ENCODE measurements at places on chromosomes 16 and 17.

DNA sequence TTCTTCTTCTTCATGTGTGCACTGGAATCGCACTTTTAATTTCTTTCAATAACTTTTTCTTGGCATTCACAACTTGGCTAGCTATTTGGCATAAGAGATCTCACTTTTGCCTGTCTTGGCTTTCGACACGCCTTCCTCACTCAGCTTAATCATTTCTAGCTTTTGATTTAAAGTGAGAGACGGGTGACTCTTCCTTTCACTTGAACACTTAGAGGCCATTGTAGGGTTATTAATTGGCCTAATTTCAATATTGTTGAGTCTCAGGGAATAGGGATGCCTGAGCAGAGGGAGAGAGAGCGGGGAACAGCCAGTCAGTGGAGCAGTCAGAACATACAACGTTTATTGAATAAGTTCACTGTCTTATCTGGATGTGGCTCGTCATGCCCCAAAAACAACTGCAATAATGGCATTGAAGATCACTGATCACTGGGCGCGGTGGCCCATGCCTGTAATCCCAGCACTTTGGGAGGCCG lies 200.3 kb downstream of the SEC14L1 start:
- DNase-seq, result no peak

DNA sequence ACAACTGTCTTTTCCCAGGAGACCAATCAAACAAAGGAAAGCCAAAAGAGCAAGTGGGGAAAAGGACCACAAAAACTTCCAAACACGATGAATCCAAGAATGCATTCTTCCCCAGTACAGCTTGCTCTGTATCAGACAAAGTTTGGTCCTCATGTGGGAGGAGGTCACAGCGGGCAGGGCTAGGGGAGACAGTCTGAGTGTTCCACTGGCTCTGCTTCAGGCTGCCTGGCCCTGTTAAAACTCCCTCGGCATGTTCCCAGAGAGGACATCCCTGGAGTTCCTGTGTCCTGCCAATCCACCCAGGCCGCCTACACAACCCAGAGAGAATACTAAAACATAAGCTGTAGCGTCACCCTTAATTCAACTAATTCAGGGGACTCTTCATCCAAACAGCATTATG lies 415.1 kb upstream of the DYNLRB2 start:
- DNase-seq, result no peak

- no peak for DNase-seq
Measured at GRCh38 chr16:9151597-9151996, 60.2 kb downstream of the HAPSTR1 start.

DNA sequence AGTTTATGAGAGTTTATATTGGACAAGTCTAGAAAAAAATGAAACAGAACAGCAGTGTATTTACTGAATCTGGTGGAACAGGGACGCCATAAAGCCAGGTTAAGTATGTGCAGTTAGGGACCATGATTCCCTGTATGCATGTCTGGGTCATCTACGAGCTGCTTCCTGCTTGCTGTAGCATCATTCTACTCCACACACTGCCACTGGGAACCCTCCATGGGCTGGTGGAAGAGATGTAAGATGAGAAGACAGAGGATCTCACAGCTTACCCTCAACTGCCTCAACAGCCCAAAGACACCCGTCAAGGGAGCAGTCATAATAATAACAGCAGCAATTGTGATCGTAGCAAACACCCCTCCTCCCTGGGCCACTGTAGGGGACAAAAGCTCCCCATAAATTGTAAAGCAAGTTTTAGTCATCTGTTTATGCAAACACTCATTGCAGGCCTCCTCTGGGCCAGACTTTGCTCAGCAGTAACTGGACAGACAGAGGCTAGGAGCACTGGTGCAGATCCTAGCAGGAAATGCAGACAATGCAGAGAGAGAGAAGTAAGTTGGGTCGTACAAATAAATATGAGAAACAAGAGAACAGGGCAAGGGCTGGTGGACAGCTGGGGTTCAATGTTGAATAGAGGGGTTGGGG lies 188.0 kb downstream of the SOX9 start:
- no peak for DNase-seq

DNA sequence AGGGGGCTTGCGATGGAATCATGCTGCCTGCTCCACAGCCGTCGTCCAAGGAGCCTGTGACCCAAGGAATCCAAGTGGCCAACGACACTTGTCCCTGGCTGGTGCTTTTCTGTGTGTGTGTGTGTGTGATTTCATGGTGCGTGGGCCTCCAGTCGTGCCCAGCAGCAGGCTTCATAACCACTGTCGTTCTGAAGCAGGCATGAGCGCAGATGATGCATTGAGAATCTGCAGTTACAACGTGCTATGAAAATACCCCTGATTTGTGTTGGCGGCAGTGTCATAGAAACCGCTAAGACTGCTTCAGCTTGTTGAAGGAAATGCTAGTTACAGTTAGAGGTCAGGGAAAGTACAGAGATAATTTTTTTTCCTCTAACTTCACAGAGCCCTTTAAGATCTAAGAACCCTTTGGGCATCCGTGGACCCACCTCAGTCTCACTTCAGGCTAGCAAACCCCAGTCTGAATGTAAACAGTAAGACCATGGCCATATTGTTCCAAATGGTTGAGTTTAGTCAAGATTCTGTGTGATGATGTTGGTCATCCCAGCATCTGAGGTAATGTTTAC lies 15.6 kb downstream of the C16orf90 start:
- no peak for DNase-seq

GRCh38 chr16:75462806-75463205 lies 1.7 kb downstream of the TMEM170A start:
- peak; percentile 62 for DNase-seq

DNA sequence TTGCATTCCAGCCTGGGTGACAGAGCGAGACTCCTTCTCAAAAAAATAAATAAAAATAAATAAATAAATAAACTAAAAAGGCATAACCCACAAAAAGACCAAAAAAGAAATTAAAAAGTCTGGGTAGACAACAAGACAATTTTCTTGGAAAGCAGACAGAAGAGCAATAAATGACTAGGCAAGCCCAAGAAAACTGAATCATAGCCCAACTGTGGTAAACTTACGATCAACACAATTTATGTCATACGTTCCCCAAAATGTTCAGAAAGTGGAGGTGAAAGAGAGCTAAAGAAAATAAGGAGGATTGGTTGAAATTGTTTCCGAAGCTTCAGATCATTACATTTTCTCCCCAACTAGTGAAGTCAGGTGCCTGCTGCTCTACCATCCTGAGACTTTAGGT lies 31.3 kb upstream of the C17orf78 start:
- no peak for DNase-seq

GRCh38 chr16:11032922-11033291 lies 88.5 kb downstream of the CLEC16A start:
- no peak for DNase-seq

GRCh38 chr17:2421315-2422147 lies 20.7 kb upstream of the MNT start:
- DNase-seq, result no peak

All from GM13976 (cell line).